ENCODE measurements at places on chromosomes 12 and 14. TPM values are rescaled to one million over a fixed set of nuclear protein-coding genes. Genes with fewer than 3 reads are reported as not detected.

Gene MIP
- total RNA-seq = not detected

Gene CTSG
- total RNA-seq = 2.4 TPM

GRCh38 chr12:56628671-56629458 lies 1.3 kb downstream of the BAZ2A start:
- DNase-seq = peak; percentile 80

- DNase-seq = peak; percentile 66
Observed at GRCh38 chr14:67738740-67739504, 37.2 kb downstream of the RDH12 start.

DNA sequence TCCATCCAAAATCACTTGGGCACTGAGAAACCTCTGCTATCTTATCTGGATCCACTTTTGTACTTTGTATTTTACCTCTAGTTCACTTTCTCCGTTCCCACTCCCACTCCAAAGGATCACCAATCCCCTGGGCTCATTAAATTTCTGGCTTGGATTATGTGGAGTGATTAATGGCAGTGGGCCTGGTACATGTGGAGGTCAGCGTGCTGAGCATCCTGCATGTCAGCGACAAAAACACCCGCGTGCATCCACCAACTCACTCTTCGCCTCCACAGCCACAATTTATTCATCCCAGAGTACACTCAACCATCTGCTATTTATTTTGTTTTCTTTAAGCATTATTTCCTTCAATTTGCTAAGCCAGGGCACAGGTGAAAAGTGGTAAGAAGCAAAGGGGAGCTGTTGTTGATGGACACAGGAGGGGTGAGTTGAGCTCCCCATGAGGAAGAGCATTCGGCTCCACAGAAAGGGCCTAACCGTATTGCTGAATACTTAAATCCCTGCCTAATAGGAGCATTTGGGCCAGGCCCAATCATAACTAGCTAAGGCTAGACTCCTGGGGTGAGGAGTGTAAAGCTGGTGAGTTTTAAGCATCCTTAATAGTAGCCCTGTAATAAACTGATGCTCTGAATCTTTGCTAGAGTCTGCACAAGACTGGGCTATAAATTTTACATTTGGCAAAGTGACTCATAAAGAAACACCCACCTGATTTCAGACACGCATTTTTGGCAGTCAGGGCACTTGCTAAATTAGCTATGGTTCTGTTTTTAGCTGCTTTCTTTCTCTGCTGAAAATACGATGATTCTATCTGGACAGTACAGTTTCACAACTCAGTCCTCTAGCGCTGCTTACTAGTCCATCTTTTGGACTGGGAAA lies 137.8 kb downstream of the SLC25A21 start:
- DNase-seq = no peak

Gene RERGL
- 1.2 TPM for total RNA-seq

DNA sequence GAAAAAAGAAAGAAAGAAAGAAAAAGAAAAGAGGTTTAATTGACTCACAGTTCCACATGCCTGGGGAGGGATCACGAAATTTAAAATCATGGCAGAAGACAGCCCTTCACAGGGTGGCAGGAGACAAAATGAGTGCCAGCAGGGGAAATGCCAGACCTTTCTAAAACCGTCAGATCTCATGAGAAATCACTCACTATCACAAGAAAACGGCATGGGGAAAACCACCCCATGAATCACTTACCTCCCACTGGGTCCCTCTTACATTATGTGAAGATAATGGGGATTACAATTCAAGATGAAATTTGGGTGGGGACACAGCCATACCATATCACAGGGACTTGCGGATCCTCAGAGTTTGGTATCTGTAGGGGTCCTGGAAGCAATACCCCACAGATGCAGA lies 16.3 kb upstream of the EGLN3 start:
- no peak for DNase-seq

DNA sequence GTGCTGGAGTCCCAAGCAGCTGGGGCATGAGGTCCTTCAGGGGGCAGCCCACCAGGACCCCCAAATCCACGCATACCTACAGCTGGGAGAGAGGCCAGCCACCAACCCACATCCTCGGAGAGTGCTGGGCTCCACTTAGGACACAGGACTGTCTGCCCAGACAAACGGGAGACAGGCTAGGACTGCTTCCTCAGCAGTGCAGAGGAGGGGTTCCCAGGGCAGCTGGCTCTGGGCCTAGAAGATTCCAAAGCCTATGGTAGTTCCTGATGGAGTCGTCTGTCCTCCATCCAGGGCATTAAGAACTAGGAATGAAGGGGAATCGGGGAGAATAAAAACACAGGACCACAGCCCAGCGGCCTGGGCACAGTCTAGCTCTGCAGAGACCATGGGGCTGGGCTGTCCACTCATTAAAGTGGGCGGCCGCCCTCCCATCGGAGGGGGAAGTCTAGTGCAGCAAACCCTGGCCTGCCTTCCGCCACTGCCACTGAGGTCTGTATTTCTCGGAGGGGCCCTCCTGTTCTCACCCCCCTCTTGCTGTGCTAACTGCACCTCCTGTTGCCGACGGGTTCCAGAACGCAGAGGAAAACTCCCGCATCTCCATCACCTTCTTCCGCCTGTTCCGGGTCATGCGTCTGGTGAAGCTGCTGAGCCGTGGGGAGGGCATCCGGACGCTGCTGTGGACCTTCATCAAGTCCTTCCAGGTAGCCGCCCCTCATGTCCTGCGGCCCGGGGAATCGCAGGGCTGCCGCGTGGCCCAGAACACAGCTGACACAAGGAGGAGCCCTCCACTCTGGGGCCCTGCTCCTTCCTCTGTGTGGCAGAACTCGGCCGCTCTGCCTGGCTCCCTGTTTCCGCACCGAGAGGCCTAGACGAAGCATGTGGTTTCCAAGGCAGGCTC lies 143.5 kb upstream of the FKBP4 start:
- DNase-seq = no peak

Gene KRT75
- total RNA-seq = not detected

Gene PTGDR
- total RNA-seq = 0.89 TPM
